Ecto neural progenitor cell (in vitro differentiated cells): ENCODE measurements at places on chromosomes 5 and 9.

DNA sequence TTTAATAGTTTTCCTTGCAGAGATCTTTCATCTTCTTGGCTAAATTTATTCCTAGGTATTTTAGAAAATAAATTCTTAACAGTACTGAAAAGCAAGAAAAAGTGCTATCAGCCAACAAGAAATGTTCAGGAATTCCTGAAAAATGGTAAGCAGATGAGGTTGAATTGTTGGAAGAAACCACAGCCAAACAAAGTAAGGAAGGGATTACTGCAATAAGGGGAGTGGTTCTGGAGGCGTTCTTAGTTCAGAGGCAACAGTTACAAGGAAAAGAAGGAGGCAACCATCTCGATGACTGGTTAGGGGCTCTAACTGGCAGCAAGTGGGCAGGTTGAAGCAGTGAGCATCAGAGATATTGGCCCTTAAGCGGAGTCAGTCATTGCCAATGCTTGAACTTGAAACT, 12.8 kb upstream of the OR13J1 start:
- DNase-seq: no peak

DNA sequence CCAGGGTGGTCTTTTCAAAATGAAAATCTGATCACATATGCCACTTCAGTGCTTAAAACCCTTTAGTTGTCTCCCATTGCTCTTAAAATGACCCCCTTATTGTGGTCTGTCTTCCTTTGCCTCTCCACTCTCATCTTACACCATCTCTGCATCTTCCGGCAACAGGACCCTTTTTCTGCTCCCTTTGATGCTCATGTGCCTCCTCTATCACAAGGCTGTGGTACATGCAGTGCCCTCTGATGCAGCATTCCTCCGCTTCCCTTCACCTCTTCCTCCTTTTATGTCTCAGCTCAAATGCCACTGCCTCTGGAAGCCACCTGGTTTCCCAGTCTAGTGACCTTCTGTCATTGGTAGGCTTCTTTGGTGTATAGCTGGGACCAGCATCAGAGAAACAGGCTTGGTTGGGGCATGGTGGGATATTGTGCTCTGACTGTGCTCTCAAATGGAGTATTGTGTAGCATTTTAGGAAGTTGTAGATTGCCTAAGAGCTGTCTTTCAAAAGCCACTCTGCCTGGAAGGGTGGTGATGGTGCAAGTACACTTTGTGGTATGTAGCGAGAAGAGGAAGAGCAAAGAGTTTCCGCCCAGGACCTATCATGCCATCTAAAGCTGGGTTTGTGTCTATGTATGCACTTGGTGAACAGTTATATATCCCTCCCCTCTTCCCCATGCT, 28.1 kb downstream of the ARHGAP26 start:
- DNase-seq: no peak

- DNase-seq: no peak
These were observed 194.2 kb upstream of the GLRA1 start for GRCh38 chr5:152118676-152119470.

- no peak for DNase-seq
These were observed 90.5 kb upstream of the TNC start for GRCh38 chr9:115208501-115208900.

GRCh38 chr5:142304013-142304701, 20.7 kb downstream of the SPRY4 start:
- DNase-seq: no peak

- DNase-seq: no peak
These were observed 24.4 kb upstream of the FNIP1 start for GRCh38 chr5:131821221-131821620.

DNA sequence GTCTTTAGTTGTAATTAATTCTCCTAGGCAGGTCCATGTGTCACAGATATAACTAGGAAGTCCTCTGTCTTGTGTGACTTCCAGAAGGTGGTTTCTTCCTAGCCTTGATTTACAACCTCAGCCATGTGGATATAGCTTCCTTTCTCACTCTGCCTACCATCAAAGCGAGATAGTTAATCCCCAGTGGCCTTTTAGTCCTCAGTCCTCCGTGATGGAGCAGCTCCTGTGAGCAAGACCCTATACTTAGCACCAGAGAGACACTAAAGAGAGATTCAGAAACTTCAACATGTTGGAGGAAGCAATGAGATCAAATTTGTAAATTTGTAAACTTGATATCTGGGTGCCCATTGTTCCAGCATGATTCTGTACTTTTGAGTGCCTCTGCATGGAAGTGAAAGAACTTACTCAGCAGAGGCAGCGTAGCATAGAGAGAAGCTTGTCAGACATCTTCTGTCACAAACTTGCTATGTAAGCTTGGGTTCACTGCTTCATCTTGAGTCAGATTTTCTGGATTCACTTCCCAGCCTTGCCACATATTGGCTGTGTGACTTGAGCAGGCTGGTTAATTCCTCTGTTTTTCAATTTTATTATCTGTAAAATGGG, 170.2 kb upstream of the NR3C1 start:
- no peak for DNase-seq

- no peak for DNase-seq
These were observed 41.6 kb upstream of the FLT4 start for GRCh38 chr5:180691046-180691445.

- DNase-seq: peak; percentile 87
These were observed 127.4 kb downstream of the BARX1 start for GRCh38 chr9:93827545-93828330.

- no peak for DNase-seq
These were observed 74.9 kb downstream of the GTF3C4 start for GRCh38 chr9:132744881-132745755.

DNA sequence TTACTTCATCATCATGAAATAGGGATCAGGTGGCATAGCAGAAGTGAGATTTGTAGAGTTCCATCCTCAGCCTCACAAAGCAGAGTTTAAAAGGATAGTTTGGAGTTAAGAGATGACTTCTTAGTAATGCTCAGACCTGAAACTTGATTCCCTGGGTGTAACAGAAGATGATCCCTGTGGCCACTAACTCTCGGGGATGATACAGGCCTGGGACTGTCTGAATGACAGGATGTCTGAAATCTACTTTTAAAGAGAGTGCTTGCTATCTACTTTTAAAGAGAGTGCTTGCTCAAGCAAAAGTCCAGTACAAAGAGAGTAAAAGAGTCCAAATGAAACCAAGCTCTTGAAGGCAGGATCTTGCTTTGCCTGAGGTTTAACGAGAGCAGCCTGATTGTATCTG, 14.6 kb downstream of the ADAMTS16 start:
- DNase-seq: no peak

DNA sequence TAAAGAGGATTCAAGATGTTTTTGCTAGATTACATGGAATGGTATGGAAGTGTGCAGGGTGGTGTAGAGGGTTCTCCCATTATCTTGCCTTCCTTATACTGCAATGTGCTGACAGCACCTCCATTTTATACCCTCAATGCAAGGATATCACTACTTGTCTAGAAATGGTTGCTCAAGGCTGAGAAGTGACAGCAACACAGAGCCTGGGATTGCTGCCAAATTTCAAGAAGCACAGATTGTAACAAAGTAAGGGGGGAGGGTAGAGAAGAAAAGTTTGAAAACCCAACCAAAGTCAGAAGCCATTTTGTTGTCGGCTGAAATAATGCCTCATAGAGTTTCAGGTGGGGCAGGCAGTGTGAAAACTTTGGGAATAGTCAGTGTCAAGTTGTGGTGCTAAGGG, 29.8 kb downstream of the PCDHAC2 start:
- no peak for DNase-seq

DNA sequence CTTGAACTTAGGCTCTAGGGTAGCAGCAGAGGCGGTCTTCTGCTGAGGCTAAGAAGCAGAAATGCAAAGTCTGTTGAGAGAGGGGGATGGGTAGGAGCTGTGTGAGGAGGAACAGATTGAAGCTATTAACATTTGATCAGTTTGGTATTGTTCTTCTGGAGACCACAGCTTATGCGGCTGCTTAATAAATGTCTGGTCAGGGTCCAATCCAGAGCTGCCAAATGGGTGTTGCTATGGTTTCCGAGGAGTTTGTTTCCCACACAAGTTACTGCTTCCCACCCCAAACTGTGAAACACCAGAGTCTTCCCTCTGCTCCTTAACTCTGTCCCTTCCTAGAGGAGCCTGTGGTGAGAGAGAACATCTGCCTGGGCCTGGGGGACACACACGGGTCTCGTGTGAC, 142.2 kb upstream of the KLF4 start:
- no peak for DNase-seq

- no peak for DNase-seq
These were observed 27.7 kb downstream of the PLCXD3 start for GRCh38 chr5:41482715-41483114.

- no peak for DNase-seq
These were observed 123.1 kb downstream of the ADCY2 start for GRCh38 chr5:7518947-7519560.

GRCh38 chr9:109013679-109014607, 644 bp upstream of the CTNNAL1 start:
- no peak for DNase-seq

DNA sequence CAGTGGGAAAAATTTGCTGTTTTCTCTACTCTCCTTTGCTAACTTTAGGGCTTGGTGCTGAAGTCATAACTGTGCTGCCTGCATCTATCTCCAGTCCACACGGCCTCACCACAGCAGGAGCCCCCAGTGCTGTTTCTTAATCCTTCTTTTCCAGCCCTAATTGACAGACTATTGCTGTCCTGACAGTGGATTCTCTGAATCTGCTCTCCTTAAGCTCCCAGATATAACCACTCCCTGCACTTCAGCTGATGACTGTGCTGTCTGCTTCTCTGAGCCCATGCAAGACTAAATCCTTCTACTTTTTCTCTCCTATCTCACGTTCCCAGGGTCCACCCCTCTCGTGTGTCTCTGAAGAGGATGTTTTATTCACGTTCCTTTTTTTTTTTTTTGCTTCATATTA, 19.7 kb upstream of the GRIA1 start:
- DNase-seq: no peak

DNA sequence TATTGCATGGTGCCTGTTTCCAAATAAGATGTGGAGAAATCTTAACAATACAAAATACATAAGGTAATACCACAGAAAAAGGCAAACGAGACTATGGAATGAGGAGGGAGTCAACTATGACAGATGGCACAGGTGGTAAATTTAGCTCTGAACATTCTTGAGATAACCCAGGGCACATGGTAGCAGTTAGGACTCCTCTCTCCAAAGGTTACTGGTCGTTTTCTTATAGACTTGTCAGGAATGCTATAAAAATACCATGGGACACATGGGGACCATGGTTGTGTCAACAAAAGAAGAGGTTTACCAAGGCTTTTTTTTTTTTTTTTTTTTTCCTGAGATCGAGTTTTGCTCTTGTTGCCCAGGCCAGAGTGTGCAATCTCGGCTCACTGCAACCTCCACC, 209.4 kb upstream of the RFX3 start:
- DNase-seq: no peak
